Endodermal cell (in vitro differentiated cells): ENCODE measurements at places on chromosomes 6 and 20. TPM values are rescaled to one million over a fixed set of nuclear protein-coding genes. Genes with fewer than 3 reads are reported as not detected.

- H3K27ac ChIP-seq = peak overlapping the region; percentile 12
- DNase-seq = no peak
- no peaks in the 10 kb centered on the region for H3K36me3 ChIP-seq
Measured at GRCh38 chr6:52976591-52977035, 18.5 kb downstream of the GSTA4 start.

- DNase-seq = no peak
- H3K4me1 ChIP-seq = no peaks in the 10 kb centered on the region
- no peaks in the 10 kb centered on the region for H3K36me3 ChIP-seq
- no peak overlapping the region for H3K4me3 ChIP-seq
Measured at GRCh38 chr6:70103798-70104197, 199.1 kb downstream of the COL9A1 start.

DNA sequence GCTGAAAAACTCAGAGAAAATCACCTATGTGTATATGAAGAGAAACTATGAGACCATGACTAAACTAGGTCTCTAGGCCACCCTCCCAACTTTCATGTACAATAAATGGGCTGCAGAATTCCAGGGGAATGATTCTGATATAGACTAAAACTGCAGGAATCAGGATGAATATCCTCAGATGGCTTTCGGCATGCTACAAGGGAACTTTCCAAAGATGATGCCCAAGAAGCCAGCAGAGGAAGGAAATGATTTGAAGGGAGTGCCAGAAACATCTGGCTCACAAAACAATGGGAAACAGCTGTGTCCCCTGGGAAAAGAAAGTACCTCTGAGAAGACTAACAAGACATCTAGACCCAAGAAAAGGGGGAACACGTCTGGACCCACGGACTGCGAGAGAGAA lies 41.1 kb downstream of the PLN start:
- H3K27ac ChIP-seq = no peak overlapping the region
- H3K36me3 ChIP-seq = no peaks in the 10 kb centered on the region

GRCh38 chr6:36793296-36793912 lies 45.8 kb downstream of the CPNE5 start:
- peak overlapping the region; percentile 54 for H3K27ac ChIP-seq
- H3K36me3 ChIP-seq = no peaks in the 10 kb centered on the region

- H3K4me3 ChIP-seq = no peak overlapping the region
- no peaks in the 10 kb centered on the region for H3K36me3 ChIP-seq
- no peak for DNase-seq
- H3K27ac ChIP-seq = no peak overlapping the region
- peaks cover 9% of the 10 kb centered on the region for H3K4me1 ChIP-seq
Measured at GRCh38 chr6:134193536-134194498, 124.1 kb downstream of the SGK1 start.

DNA sequence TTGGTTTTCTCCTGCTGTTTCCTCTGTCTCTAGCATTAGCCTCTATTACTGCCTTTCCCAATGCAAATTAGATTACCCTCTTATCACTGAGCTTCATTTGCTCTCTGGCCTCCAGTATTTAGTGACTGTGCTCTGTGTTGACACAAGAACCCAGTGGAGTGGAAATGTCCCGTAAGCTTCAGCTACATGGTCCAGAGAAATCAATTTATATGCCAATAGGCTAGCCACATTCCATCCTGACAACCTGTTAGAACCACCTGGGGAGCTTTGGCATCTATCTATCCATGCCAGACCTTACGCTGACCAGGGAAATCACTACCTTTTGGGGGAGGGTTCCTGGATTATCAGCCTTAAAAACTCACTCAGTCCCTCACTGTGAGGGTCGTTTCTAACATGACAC lies 459.6 kb downstream of the UTRN start:
- H3K27me3 ChIP-seq = no peaks in the 10 kb centered on the region
- peaks cover 5% of the 10 kb centered on the region for H3K36me3 ChIP-seq
- DNase-seq = peak; percentile 65
- H3K4me3 ChIP-seq = no peak overlapping the region
- H3K27ac ChIP-seq = no peak overlapping the region
- H3K4me1 ChIP-seq = no peaks in the 10 kb centered on the region

- H3K27ac ChIP-seq = no peak overlapping the region
- no peaks in the 10 kb centered on the region for H3K4me1 ChIP-seq
- no peak for DNase-seq
- H3K27me3 ChIP-seq = peaks cover 18% of the 10 kb centered on the region
Measured at GRCh38 chr20:36150489-36150846, 4.1 kb upstream of the EPB41L1 start.

GRCh38 chr20:61684583-61685235 lies 381.0 kb downstream of the TAF4 start:
- H3K4me3 ChIP-seq = no peak overlapping the region
- H3K27ac ChIP-seq = no peak overlapping the region
- H3K27me3 ChIP-seq = no peaks in the 10 kb centered on the region
- DNase-seq = no peak
- H3K36me3 ChIP-seq = no peaks in the 10 kb centered on the region

The SLC22A2 gene
- total RNA-seq = 0.88 to 1.1 TPM (median 1.00 TPM) in 3 replicates

- DNase-seq = no peak
- H3K27me3 ChIP-seq = no peaks in the 10 kb centered on the region
- H3K4me3 ChIP-seq = no peak overlapping the region
- H3K27ac ChIP-seq = no peak overlapping the region
- no peaks in the 10 kb centered on the region for H3K36me3 ChIP-seq
- H3K4me1 ChIP-seq = no peaks in the 10 kb centered on the region
Measured at GRCh38 chr6:6784514-6785162, 196.1 kb downstream of the LY86 start.

The ULBP2 gene
- total RNA-seq = not detected in 3 replicates

- H3K4me1 ChIP-seq = peaks cover 6% of the 10 kb centered on the region
- H3K27me3 ChIP-seq = peaks cover 13% of the 10 kb centered on the region
- DNase-seq = no peak
- no peaks in the 10 kb centered on the region for H3K36me3 ChIP-seq
- no peak overlapping the region for H3K4me3 ChIP-seq
Measured at GRCh38 chr6:12827921-12828320, 111.4 kb downstream of the PHACTR1 start.
